NCI-H2029 treated with DMSO at 0.1 percent for 48 hours (cell line): ENCODE measurements at places on chromosomes 11 and 22.
A peak's percentile ranks its signal among the peaks of the same experiment; 100 is the strongest.

- DNase-seq, result no peak
These were observed 68.5 kb upstream of the MPEG1 start for GRCh38 chr11:59281177-59281576.

GRCh38 chr22:29925402-29925801, 42.4 kb downstream of the MTMR3 start:
- DNase-seq, result no peak

- DNase-seq, result no peak
These were observed 88.8 kb downstream of the AMBRA1 start for GRCh38 chr11:46504817-46505613.

DNA sequence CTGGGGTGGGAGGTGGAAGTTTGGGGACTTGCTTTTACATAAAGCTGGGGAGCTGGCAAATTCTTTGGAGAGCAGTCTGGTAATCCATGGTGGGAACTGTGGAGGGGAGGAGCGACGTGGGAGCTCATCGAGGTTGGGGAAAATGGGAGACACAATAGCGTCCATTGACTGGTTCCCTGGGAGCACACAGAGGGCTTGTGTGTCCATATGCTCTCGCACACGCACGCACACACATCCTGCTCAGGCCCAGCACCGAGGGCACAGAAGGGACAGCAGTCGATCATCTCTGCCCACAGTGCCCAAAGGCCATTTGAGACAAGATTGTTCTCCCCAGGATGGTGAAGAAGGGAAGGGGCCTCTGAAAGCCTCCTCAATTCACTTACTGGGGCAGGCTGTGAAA, 53.7 kb downstream of the FBXO7 start:
- DNase-seq, result no peak

GRCh38 chr11:23932485-23932898, 564.4 kb upstream of the LUZP2 start:
- no peak for DNase-seq

DNA sequence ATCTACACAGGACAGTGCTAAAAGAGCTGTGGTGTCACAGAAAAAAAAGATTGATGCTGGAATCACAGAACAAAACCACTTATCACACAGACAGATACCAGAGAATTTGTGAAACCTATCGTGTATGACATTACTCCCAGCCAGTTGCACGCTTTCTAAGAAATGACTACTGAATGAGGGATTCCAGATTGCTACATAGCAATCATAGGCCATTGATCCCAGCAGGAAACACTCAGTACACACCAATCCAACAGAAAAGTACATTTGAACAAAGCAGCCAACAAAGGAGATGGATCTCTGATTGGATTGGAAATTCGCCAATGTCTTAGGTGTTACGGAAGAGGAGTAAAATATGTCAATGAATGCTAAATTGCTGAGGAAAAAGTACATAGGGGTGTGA, 4.8 kb upstream of the OR8H1 start:
- no peak for DNase-seq

DNA sequence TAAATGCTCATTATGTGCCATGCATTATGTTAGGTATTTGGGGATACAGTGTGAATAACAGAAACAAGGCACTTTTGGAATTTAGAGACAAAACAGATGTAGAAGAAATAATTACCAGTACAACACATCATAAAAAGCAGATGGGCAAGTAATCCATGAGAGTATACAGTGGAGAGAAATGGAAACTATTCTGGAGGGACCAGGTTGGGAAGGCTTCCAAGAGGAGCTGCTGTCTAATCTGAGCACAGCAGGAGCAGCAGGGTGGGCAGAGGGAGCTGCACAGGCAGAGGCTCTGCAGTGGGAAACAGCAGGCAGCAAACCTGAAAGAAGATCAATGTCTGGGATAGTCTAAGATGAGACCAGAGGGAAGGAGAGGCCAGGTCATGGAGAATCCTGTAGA, 268.7 kb upstream of the CCDC90B start:
- DNase-seq, result no peak

- DNase-seq, result no peak
These were observed 83.7 kb downstream of the KCNQ1 start for GRCh38 chr11:2528301-2529050.

GRCh38 chr11:64165481-64165841, 452 bp downstream of the MACROD1 start:
- no peak for DNase-seq

- DNase-seq, result peak; percentile 38
These were observed 7.0 kb upstream of the L3MBTL2 start for GRCh38 chr22:41198027-41198580.

DNA sequence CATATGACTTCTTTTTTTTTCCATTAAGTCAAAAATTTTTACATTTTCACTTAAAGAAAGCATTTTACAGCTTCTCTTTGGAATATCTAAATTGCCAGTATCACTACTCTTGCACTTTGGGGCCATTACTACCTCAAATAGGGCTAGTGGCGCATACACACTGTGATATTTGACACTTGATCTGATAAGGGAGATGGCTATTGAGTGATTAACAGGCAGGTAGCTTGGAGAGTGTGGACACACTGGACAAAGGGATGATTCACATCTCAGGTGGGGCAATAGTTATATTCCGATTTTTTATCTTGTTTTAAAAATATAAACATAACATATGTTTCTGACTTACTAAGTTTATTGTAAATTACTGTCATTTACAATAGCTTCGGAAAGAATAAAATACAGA, 2219.9 kb downstream of the LRRC4C start:
- no peak for DNase-seq

DNA sequence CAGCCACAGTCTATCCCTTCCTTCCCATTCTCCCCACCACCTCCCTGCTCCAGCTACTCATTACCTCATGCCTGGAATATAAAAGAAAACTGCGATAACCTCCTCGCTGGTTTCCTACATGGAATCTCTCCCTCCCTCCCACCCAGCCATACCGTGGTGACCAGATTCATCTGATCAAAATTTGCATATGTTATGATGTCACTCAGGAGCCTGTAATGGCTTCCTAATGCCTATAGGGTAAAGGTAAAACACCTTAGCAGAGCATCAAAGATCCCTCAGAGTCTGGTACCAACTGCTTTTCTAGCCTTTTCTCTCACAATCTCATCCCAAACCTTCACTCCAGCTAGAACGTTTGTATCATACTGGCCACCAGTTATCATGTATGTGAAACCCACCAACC, 19.6 kb downstream of the RTN4RL2 start:
- DNase-seq, result no peak

DNA sequence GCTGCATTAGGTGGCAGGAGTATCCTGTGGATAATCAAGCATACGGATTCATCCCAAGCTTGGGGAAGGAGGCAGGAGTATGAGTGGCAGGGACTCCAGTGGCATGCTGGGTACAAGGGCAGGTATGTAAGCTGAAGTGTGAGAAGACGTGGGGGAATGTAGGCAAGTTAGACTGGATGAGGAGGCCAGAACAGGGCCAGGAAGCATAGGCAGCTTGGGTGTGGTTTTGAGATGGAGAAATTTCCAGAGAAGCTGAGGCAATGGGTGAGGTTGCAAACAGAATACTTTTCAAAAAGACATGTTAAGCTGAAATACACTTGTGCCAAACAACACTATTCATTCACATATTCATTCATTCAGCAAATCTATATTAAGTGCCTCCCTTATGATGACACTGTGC, 43.1 kb upstream of the AMOTL1 start:
- no peak for DNase-seq

GRCh38 chr11:114846416-114846791, 168.1 kb downstream of the NXPE2 start:
- DNase-seq, result peak; percentile 88

DNA sequence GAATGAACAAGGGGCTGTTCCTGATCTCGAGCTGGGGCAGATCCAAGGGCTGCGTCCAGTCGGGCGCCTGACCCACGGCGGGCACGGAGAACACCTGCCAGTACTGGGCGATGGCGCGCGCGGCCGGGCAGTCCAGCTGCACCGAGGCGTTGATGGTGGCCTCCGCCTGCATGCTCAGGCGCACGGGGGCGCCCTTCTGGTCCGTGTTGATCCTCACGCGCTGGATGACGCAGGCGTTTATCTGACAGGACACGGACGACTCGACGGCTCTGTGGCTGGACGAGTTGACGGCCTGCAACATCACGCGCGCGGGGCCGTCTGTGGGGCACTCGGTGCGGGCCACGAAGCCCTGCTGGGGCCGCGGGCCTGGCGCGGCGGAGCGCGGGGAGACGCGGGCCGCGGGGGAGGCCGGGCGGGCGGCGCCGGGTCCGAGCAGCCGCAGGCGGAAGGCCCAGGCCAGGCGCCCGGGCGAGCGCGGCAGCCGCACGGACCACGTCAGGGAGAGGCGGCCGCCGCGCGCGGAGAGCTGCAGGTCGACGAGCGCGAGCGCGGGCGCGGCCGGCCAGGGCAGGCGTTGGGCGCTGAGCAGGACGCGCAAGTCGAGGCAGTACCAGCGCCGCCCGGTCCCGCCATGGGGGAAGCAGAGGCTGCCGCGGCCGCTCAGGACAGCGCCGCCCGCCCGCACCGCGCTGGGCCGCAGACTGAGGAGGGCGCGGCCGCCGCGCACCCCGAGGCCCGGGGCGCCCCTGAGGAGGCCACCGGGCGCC, 511 bp downstream of the PKDREJ start:
- no peak for DNase-seq

DNA sequence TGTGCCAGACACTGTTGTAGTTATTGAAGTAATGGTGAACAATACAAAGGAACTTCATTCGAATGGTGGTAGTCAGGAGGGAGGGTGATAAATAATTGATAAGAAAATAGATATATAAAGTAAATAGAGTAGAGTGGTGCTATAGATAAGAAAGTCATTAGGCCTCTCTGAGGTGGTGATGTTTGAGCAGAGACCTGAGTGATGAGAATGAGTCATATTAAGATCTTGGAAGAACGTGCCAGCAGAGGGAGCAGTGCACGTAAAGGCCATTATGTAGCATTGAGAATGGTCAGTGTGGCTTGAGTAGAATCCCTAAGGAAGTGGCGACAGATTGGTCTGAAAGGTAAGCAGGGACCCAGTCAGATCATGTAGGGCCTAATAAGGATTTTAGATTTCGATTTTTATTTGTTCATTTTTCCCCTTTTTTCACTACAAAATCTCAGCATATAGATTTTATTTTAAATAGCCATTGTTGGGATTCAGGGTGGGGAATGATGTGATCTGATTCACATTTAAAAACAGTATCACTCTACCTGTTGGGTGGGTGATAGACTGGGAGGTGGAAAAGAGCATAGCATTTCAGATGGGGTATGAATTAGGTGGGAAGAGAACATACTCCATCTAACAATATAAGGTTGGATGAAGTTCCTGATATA, 44.7 kb downstream of the CCDC90B start:
- no peak for DNase-seq

- DNase-seq, result no peak
These were observed 50.6 kb upstream of the PPARA start for GRCh38 chr22:46099740-46100139.

- no peak for DNase-seq
These were observed 60.7 kb upstream of the PHF21A start for GRCh38 chr11:46181843-46182424.

DNA sequence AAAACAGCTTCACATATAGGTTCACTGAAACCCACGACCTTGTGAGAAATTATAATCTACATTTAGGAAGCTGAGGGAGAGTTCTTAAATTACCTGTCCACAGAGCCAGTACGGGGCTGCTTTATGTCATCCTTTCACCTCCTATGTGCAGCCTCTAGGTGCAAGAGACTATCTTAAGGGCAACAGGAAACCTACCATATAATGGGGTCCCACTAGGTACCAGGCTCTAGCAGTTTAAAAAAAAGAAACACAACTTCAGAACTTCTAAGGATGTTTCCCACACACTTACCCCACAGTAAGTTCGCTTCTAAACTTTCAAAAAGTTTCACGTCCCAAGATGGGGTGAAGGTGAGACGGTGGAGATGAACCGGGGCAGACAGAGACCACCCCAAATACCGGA, 573 bp downstream of the STK33 start:
- DNase-seq, result no peak

GRCh38 chr22:29734406-29734805, 14.6 kb downstream of the CABP7 start:
- DNase-seq, result no peak
